ENCODE measurements at places on chromosomes 7 and 10.

- no peak for DNase-seq
Measured at GRCh38 chr7:32660936-32661335, 165.6 kb downstream of the AVL9 start.

GRCh38 chr10:13376746-13377145 is 28.7 kb upstream of the SEPHS1 start:
- DNase-seq = no peak

GRCh38 chr10:47152861-47153349 is 147.1 kb upstream of the GDF10 start:
- no peak for DNase-seq

GRCh38 chr7:23357190-23358093 is 58.3 kb downstream of the MALSU1 start:
- DNase-seq = no peak

- no peak for DNase-seq
Measured at GRCh38 chr7:85686401-85687181, 499.7 kb upstream of the SEMA3D start.

- no peak for DNase-seq
Measured at GRCh38 chr7:151551820-151552219, 32.1 kb upstream of the RHEB start.

DNA sequence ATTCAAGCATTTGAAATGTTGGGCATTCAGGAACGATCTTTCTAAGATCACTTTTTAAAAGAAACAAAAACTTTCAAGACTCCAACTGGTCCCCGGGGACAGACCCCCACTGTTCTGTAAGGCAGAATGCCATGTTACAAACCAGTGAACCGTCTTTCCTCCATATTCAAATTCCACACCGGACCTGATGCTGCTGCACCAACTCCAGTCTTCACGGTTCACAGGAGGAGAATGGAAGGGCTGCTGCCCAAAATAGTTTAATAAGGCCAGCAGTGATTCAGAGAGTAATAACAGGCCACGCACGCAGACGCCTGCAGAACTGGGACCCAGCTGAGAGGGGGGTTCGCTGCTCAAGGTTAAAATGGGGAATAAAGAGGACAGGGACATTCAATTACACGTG is 47.2 kb downstream of the OSBPL3 start:
- DNase-seq = no peak

- no peak for DNase-seq
Measured at GRCh38 chr7:54331311-54331710, 210.9 kb upstream of the VSTM2A start.

GRCh38 chr7:3730276-3730675 is 429.2 kb downstream of the SDK1 start:
- no peak for DNase-seq

GRCh38 chr10:3623746-3624145 is 161.3 kb downstream of the KLF6 start:
- no peak for DNase-seq

DNA sequence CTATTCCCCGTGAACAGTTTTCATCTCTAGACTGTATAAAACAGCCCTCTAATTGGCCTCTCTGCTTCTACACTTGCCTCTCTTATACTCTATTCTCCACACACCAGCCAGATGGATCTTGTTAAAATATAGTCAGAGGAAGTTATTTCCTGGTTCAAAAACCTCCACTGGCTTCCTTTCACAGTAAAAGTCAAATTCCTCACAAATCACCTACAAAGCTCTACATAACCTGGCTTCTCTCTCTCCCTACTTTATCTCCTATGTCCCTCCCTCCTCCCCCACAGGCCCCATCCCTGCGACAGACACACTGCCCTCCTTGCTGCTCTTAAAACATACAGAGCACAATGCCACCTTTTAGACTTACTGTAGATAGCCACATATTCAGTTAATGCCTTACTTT is 60.1 kb downstream of the TPK1 start:
- no peak for DNase-seq

DNA sequence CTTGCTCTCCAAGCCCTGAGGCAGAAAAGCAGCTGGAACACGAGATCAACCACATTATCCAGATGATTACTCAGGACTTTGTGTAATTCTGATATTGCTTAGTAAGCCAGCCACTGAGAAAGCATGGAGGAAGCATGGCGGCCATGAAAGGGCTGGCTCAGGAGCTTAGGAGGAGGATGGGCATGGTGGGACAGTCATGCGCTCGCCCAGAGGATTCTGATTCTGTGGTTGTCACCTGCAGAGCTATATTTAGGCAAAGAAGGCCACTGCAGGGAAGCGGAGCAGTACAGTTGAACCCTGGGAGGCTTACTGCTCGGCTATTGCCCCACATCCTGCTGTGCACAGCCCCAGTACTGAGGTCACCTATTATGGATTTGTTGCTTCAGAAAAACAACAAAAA is 128.8 kb upstream of the DNAJB12 start:
- DNase-seq = no peak

DNA sequence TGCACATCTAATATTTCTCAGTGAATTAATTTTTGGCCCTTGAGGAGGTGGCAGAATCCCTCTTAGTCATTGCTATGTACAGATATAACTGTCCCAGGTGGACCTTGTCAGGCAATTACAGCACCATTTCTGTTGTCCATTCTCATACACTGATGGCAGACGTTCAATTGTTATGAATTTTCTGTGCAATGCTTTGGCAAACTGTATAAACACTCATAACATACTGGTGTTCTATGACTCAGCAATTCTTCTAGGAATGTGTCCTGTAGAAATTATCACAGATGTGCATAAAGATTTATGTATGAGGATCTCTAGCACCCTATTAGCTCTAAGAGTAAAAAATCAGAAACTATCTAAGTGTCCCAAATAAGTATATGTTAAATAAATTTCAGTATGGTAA is 80.8 kb downstream of the DNAJB9 start:
- DNase-seq = no peak

DNA sequence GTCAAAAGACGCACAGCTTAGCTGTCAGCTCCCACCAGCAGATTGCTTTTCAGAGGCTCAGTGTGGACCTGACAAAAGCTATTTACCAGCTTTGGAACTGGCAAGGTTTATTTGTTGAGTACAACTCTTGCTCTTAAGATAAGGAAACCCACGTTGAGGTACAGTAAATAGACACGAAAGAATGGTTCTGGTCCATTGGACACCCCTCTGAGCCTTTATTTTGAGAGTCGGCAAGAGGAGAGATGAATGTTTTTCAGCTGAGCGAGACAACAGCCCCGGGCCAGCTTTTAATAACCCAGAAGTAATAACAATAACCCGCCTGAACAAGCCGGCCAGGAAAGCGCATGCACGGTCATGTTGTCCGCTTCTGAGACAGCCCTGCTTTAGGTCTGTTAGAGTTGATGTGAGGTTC is 49.0 kb downstream of the WNT2 start:
- DNase-seq = no peak

- no peak for DNase-seq
Measured at GRCh38 chr10:97333601-97334369, 744 bp downstream of the FRAT2 start.

DNA sequence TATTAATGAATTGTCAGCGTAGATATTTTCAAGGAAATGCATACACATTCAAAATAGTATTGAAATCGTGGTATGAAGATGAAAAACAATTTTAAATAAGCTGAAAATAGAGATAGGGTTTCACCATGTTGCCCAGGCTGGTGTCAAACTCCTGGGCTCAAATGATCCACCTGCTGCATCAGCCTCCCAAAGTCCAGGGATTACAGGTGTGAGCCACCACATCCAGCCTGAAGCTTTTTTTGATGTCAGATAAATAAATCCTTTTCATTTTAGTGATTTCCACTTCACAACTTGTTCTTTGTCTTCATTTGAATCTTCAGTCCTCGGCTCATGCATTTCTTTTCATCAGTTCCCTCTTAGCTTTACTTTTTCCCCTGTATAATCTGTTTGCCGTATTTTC is 4.6 kb downstream of the CDK13 start:
- no peak for DNase-seq

- DNase-seq = no peak
Measured at GRCh38 chr10:44462338-44462914, 77.5 kb upstream of the CXCL12 start.

- DNase-seq = no peak
Measured at GRCh38 chr7:149188637-149189259, 6.6 kb upstream of the ZNF282 start.

DNA sequence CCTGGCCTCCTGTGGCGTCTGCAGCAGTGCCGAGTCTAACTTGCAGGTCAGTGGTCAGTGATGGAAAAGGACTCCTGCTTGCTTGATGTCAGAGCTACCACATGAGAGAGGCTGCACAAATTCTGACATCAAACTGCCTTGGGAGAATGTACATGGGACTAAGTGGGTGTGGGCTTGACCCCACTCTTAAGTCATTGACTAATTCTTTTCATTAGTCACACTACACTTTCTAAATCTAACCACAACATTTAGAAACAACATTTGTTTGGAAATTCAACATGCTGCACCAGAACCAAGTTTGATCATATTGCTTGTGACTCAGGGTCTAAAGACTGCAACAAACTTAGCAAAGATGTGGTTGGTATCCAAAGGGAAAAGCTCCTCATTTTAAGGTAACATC is 24.4 kb upstream of the CDC14C start:
- DNase-seq = no peak

GRCh38 chr10:22825841-22826240 is 102.0 kb upstream of the ARMC3 start:
- no peak for DNase-seq

DNA sequence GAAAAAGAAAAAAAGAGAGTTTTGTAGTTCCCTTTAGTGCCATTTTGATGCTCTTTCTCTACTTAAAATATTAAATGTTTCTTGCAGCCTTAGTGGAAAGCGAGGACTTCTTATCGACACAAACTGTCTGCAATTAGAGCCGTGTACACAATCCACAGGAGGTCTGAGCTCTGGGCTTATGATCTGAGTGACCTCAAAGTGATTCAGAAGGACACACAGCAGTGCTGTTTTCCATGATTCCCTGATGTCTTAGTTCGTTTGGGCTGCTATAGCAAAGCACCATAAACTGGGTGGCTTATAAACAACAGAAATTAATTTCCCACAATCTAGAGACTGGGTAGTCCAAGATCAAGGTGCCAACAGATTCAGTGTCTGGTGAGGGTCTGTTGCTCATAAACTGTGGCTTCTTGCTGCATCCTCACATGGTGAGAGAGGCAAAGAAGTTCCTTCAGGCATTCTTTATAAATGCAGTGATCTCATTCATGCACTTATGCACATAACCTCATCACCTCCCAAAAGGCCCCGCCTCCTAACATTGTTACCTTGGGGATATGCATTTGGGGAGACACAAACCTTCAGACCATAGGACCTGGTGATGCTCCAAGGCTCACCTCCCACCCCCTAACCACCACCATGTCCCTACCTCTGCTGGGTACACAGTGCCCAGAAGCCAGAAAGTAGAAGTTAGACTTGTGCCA is 204.5 kb upstream of the GHITM start:
- DNase-seq = no peak

DNA sequence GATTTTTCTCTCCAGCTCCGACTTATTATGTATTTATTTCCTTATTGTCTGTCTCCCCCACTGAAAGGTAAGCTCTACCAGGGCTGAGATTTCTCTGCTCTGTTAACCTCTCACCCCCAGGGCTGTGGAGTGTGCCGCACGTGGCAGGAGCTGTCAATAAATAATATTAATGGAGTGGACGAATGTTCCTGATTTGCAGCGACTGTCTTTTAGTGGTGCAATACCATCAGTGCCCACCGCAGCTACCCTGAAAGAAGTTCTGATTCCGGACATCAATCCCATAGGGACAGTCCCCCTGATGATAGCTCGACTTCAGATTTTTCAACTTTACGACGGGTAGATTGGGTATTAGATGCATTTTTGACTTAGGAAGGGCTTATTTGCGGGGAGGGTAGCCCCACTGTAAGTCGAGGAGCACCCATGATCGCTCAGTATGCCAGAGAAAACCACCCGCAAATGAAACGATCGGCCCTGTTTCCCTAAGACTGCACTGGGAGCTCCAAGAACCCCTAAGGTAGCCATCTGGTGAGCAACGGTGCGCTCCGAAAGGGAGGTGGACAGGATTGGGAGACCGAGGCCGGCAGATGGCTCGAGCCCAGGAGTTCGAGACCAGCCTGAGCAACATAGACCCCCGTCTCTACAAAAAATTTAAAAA is 986 bp upstream of the PPP2R2D start:
- no peak for DNase-seq

- no peak for DNase-seq
Measured at GRCh38 chr7:100794741-100795140, 32.6 kb downstream of the EPHB4 start.

- no peak for DNase-seq
Measured at GRCh38 chr10:24716295-24716694, 7.4 kb downstream of the ARHGAP21 start.

- DNase-seq = no peak
Measured at GRCh38 chr10:297567-297966, 162.3 kb downstream of the ZMYND11 start.
